Cardiac fibroblast (primary cell): ENCODE measurements at places on chromosomes 4 and X.
A peak's percentile ranks its signal among the peaks of the same experiment; 100 is the strongest.

DNA sequence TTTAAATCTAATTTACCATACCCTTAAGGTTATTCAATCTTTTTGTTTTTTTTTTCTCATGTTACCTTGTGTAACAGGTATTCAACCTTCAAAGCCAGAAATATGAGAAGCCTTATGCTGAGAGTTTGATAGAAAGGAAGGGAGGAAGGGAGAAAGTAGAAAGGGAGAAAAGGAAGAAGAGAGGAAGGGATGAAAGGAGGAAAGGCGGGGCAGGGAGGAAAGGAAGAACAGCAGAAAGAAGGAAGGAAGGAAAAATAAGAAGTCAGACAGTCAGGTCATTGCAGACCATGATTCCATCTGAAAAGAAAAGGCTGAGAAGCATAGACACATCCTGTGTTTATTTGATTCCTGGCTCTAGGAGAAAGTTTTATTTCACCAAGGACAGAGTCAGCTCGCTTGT, 30.9 kb downstream of the RTL9 start:
- no peak for DNase-seq

DNA sequence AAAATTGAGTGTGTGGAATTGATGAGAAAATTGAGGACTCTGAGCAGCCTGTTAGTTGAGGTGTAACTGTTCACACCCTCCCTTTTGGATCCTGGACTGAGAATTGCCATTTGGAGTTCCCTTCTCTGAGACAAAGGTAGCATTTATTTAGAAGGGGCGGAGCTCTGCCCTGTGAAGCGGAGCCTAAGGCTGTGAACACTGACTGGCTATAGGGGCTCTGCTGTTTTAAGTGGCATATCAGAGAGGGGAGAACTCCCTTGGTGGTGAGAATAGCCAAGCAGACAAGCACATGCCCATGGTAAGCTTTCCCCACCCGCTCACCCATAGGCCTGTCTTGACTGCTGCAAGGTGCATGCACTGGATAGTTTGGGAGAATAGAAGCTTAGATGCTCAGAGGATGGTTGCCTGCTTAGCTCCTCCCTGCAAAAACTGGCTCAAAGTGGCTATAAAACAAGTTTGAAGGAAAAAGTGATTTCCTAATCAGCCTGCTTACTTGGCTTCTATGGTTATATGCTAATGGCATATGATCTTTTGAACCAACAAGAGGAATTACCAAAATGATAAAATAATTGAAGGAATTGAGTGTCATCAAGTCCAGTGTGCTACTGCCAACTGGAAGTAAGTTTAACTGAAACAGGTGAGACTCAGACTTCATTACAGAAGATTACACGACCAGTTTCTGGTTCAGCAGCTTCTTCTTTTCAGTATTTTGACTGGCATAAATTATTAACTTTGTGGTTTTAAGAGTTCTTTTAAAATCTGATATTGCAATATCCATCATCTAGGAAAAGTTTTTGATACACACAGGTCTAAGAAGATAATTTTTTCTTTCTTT, 108.4 kb downstream of the AFF1 start:
- no peak for DNase-seq

GRCh38 chr4:74408639-74409038, 36.3 kb upstream of the AREG start:
- DNase-seq, result peak; percentile 86

- peak; percentile 29 for DNase-seq
These were observed 73.0 kb downstream of the TMEM165 start for GRCh38 chr4:55468724-55469123.

DNA sequence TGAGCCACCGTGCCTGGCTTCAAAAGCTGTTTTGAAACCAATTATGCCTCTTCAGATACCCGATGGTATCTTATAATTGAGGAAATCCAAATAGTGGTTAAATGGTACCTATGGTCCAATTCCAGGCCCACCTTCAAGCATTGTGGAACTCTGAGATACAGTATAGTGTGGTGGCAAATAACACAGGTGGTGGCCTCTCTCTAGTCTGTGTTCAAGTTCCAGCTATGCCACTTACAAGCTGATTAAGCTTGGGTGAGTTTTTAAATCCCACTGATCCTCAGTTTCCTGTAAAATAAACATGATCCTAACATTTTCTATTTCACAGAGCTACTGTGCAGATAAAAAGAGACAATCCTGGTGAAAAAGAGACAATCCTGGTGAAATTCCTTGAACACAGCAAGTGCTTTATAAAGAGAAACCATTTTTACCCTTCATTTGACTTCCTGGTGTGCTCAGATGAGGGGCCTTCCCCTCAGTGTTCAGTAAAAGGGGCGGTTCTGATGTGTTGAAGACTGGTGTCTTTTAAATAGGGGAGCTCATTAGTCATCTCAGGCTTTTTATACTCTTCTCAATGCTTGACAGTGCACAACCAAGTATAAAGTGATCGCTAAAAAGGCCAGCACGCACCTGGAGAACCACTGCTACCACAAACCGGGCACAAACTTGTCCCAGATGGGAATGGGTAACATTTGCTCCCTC, 30.8 kb upstream of the CD40LG start:
- no peak for DNase-seq

GRCh38 chr4:186428481-186428880, 126.9 kb downstream of the MTNR1A start:
- DNase-seq, result no peak
